ENCODE measurements at places on chromosomes 1 and 21.

GRCh38 chr1:151968058-151968457 is 25.6 kb downstream of the S100A10 start:
- peak; percentile 53 for DNase-seq

GRCh38 chr1:217674028-217674729 is 43.0 kb downstream of the SPATA17 start:
- DNase-seq, result no peak

DNA sequence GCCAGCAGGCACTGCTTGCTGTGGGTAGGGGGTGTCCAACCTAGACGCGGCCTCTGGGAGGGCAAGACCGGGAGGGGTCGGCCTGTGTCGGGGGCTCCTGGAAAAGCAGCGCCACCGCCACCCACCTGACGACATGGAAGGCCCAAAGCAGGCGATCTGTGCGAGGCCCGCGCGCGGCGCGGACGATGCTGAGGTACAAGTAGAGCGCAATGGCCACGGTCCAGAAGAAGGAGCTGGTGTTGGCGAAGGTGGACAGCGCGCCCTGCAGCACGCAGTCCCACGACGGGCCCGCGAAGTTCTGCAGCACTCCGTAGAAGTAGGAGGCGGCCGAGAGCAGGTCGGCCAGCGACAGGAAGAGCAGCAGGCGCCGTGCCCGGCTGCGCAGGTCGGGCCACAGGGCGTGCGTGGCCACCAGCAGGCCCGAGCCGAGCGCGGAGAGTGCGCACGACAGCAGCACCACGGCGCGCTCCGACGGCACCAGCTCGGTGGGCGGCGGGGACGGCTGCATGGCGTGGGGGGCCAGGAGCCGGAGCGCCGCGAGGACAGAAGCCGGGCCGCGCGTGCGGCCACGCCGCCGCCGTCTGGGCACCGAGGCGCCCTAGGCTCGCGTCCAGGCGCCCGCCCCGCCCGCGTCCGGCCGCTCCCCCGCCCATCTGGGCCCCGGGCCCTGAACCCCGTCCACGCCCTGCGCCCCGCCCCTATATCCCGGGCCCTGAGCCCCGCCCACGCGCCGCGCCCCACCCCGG is at the start of gene GPR157:
Gene GPR157, minus strand, starts transcription at position 583 of the 746 bp plus-strand sequence. Its CDS starts 75 bp downstream, at position 508.
- peak; percentile 88 for DNase-seq

DNA sequence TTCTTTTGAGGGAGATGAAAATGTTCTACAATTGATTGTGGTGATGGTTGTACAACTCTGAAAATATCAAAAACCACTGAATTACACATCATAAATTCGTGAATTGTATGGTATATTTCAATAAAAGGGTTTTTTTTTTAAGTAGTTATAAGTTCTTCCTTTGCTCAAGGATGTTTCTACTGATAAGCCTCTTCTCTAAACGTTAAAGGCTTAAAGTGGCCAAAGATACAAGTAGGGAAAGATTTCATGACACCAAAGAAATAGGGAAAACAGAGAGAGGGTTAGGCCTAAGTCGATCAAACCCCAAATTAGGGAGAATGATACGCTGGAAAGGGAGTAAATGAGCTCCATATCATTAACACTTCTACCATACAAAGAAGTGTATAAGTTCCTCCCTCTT is 4.1 kb downstream of the KDM5B start:
- DNase-seq, result no peak

Measured in stimulated activated CD4-positive, alpha-beta T cell treated with anti-CD3 and anti-CD28 coated beads, Interleukin-15, amount 100 ng/mL, for 24 hours (primary cell).